ENCODE measurements at places on chromosomes 6 and 20.

- no peak for DNase-seq
Measured at GRCh38 chr6:149027484-149027883, 280.7 kb downstream of the UST start.

DNA sequence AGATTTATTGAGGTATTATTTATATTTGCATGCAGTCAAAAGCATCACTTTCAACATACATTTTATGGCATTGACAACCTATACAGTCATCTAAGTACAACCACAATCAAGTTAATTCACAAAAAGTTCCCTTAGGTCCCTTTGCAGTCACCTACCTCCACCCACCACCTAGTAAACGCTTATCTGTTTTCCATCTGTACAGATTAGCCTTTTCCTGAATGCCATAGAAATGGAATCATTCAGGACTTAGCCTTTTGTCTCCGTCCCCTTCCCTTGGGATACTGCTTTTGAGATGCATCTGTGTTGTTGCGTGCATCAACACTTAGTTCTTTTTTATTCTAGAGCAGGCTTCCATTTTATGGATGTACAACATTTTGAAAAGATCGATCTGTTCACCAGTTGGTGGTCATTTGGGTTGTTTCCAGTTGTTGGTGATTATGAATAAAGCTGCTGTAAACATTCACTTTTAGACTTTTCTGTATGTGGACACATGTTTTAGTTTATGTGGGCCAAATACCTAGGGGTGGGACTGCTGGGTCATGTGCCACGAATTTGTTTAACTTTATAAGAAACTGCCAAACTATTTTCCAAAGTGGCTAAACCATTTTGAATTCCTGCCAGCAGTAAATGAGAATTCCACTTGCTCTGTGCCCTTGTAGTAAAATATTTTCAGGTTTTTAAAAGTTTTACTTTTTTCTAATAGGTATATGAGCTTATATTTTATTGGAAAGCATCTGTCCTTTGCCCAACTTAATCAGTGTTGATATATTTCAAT, 17.6 kb upstream of the IFNGR1 start:
- DNase-seq, result no peak

- no peak for DNase-seq
Measured at GRCh38 chr6:124866040-124866439, 96.2 kb upstream of the RNF217 start.

DNA sequence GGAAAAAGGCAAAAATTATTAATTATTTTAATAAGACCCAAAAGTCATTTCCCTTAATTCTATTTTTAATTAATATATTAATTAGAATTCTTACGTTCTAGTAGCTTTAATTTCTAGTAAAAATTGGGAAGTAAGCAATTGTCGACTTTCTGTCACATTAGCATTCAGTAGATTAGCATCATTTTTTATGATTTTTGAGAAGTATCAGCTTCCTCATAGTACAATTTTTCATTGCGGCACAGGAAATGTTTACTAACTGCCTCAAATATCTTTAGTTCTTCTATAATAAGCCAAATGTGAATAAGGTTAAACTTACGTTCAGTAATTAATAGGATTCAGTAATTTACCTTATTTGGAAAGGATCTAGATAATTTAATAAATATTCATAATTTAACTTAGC, 687.4 kb downstream of the EPM2A start:
- no peak for DNase-seq

DNA sequence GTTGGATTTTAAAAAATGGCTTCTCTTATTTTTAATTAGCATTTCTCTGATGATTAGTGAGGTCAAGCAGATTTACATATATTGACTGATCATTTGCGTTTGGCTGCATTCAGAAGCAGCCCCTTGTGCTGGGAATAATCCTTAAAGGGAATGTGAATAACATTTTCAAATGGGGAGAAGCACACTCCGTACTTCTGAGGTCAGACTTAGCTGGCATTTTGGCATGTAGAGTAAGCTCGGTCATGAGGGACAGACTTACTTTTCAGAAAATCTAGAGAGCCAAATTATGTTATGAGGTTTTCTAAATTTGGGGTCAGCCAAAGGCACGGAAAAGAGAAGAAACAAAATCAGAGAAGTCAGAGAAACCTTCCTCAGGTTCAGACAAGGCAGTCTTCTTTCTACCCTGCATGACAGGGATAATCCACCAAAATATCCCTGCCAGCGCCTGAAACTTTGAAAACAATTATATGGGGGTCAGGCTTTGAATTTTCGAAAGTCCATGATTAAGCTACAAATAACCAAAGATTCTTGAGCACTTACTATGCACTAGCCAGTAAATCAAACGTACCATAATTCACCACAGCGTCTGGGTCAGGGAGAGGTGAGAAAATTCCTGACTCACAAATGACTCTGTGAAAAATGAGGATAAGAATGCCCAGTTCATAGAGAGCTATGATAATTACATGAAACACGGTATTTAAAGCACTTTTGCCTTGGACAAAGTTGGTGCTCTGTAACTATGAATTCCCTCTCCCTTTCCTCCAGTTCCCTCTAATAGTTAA, 44.9 kb downstream of the ADAT2 start:
- no peak for DNase-seq

- DNase-seq, result no peak
Measured at GRCh38 chr20:37946946-37947345, 44.0 kb downstream of the VSTM2L start.

GRCh38 chr6:165186041-165186440, 123.4 kb downstream of the C6orf118 start:
- DNase-seq, result no peak

DNA sequence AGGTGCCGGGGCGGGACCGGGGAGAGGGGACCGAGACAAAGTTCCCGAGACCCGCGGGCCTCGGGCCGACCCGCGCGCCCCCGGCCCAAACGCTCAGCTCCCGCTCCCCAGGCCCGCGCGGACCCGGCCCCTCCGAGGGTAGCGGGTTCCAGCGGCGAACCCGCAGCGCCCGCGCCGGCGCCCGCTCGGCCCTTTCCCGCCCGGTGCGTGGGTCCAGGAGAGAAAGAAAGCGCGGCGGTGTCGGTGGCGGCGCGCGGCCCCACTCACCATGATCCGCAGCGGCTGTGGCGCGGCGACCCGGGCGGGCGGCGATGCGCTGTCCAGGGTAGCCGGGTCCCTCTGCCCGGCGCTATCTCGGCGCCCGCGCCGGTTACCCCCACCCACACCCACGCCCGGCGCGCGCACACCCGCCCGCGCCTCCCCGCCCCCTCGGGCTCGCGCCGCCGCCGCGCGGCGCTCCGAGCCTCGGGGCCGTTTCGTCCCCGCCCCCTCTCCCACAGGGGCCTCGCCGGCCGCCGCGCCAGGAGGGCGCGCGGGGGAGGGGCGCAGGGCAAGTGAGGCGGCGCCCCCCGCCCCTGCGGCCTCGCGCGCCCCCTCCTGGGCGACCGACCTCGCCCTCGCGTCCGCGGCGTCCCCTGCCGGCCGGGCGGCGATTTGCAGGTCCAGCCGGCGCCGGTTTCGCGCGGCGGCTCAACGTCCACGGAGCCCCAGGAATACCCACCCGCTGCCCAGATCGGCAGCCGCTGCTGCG, at the start of gene ELOVL2:
Gene ELOVL2 (minus strand): TSS at position 345 of the 751 bp plus-strand sequence. CDS start 75 bp downstream, at position 270.
- DNase-seq, result peak; percentile 13

- DNase-seq, result no peak
Measured at GRCh38 chr6:23728707-23729106, 397.3 kb upstream of the NRSN1 start.

GRCh38 chr6:119172824-119173223, 94.4 kb upstream of the FAM184A start:
- no peak for DNase-seq

GRCh38 chr20:35909176-35909575, 45.1 kb downstream of the SCAND1 start:
- DNase-seq, result no peak

GRCh38 chr6:166588691-166589336, 2.3 kb upstream of the RAMACL start:
- no peak for DNase-seq

- DNase-seq, result no peak
Measured at GRCh38 chr6:12866422-12867029, 150.0 kb downstream of the PHACTR1 start.

- no peak for DNase-seq
Measured at GRCh38 chr6:128421788-128422187, 98.6 kb downstream of the PTPRK start.

DNA sequence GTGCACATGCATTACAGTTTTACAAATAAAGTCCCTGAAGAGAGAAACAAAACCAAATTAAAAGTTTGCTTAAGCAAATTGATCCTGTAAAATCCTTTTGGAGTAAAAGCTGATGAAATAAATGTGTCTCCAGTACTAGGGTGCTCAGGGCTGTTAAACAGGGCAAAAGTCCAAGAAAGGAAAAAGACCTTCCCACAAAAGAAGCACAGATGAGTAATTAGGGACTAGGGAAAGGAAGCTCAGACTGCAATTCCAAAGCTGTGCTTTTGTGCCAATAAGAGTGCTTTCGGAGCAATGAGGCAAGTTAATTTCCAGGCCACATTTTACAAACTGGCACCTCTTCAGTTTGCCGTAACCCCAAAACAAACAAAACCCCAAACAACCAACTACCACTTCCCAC, 10.4 kb upstream of the RNF182 start:
- DNase-seq, result no peak

DNA sequence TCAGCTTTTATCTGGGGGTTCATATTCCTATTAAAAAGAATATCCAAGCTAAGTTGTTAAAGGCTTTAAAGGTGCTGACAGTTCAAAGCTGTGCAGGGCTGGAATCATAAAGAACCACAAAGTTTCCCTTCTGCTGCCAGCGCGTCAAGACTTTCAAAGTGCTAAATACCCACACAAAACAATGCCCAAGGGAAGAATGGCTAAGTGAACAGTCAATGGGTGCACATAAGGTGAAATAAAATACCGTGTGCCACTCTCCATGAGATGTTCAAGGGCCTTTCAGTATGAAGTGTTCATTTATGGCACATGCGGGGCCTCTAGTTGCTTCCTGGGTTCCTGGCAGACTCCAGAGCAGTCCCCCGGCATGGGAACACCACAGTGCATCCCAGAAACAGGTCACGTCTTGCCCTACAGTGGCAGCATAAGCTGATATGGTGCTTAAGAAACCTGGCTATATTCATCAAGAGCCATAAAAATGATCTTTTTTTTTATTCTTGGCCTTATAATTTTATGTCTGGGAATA, 14.1 kb downstream of the TXNDC5 start:
- no peak for DNase-seq

DNA sequence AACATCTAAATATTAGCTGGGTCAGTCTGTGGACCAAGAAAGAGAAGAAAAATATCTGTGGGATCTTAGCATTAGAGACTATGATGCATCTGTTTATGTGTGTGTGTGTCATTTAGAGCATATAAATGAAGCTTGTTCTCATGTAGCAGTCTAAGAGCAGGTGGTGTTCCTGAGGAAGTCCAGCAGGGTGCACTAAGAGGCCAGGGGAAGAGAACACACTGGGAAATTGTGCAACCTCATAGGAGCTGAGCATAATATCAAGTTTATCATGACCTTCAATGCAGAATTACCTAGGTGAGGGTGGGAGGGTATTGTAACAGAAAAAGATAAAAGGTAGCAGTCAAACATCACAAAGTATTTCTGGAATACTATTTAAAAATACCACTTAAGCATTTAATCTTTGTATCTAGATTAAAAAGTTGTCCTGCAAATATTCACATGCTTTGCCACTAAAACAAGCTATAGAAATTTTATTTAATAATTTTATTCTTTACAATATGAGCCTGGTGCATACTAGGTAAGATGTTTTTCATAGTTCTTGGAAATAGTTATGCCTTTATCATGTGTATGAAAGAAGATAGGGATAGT, 80.5 kb downstream of the SMPDL3A start:
- no peak for DNase-seq

- no peak for DNase-seq
Measured at GRCh38 chr6:26358511-26358981, 6.5 kb upstream of the BTN3A2 start.

GRCh38 chr6:55175078-55176049, 1.0 kb downstream of the HCRTR2 start:
- no peak for DNase-seq

DNA sequence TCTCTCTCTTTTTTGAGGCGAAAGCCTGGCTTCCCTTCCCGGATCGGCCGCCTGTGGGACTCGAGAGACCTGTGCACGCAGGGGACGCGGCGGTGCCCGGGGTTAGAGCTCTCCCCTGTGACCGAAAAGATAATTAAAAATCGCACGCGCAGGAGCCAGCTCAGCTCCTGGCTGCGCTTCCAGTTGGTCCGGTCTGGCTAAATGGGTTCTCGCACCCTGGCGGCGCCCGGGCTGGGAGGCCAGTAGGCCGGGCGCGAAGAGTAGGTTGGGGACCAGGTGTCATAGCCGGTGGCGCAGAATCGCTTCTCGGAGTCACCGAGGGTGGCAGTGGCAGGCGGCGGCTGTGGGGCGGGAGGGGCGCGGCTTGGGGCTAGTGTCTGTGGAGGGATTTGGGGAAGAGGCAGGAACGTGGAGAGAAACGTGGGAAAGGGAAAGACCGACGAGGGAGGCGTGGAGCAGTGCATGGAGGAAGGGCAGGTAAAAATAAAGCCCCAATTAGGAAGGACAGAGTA, 41.9 kb upstream of the SUPT3H start:
- DNase-seq, result peak; percentile 64

DNA sequence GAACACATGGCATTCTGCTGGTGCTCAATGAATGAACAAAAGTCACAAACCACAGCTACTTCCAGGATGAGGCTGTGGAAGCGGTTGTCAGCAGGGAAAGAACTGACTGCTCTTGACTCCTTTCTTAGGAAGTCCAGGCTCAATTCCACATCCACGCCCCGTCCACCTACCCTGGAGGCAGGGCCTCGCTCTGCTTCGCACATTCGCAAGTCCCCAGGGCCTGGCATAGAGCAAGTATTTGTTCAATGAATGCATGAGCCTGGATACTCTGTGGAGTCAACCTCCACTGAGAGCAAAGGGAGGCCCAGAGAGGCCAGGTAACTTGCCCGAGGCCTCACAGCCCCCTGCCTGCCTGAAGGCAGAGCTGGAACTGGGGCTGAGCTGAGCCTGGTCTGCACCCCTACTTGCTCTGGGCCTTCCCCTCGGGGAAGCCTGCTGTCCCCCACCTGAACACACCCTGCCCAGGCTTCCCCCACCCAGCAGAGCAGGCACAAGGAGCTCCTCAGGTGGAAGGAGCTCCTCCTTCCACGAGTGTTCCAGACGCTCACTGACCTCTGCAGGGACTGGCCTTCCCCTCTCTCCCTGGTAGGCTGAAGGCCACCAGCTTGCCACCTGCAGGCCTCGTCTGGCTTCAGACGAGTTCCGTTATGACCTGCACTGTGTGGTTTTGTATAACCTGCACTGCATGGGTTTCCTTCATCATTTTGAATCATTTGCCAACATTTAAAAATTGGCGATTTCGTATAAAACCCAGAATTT, 119.3 kb upstream of the PTPN1 start:
- DNase-seq, result no peak

DNA sequence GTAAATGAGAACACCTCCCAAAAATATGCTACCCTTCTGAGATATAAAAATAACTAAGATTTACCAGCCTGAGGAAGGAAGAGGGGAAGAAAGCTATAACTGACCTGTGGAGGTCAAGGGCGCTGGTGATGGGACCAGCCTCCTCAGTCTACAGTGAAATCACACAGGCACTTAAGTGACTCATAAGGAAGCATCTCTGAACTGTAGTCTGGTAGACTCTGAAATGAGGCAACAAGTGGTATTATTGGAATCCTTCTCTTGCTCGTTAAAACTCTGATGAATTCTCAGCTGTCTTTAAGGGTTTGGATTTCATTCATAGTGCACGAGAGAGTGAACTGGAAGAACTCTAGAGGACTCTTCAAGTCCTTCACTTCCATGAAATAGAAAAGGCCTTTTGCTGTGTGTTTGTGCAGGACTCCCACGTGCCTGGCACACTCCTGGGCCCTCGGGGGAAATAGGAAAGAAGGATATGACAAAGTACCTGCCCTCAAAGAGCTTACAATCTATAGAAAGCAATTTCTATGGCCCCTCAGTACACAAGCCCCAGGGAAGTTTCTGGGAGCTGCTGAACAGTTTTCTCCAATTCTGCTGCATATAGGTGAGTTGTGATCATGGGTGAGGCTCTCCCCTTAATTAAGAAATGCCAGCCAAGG, 231.8 kb upstream of the RREB1 start:
- DNase-seq, result no peak
